GM20000 (cell line): ENCODE measurements at places on chromosomes 3 and 15.

DNA sequence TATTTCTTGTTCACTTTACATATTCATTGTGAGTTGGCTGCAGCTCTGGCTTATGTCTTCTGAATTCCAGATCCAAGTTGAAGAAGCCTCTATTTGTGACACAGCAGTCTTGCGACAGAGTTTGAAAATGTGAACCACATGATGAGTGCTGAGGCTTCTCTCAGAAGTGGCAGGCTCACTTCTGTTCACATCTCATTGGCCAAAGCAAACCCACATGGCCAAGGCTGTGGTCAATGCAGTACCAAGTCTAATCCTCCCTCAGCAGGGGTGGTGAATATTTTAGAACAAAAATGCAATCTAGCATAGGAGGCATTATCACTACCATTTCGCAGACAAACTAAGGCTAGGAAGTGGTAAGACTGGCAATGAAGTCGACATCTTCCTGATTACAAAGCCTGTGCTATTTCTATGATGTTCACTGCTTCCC, 45.2 kb downstream of the CDCP1 start:
- DNase-seq, result no peak

- no peak for DNase-seq
Observed at GRCh38 chr3:53740956-53741355, 105.3 kb downstream of the CHDH start.

- DNase-seq, result no peak
Observed at GRCh38 chr3:177976866-177977265, 559.4 kb upstream of the KCNMB2 start.

GRCh38 chr3:127751782-127752181, 70.5 kb downstream of the MGLL start:
- no peak for DNase-seq

DNA sequence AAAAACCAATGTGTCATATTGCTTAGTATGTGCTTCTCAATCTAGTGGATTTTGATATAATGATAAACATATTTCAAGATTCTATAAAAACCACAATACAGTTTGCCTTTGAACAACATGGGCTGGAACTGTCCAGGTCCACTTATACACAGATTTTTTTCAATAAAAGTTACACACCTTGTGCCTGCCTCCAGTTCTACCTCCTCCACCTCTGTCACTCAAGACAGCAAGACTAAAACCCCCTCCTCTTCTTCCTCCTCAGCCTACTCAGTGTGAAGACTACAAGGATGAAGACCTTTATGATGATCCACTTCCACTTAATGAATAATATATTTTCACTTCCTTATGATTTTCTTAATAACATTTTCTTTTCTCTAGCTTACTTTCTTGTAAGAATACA, 5.7 kb downstream of the SETD2 start:
- DNase-seq, result no peak

DNA sequence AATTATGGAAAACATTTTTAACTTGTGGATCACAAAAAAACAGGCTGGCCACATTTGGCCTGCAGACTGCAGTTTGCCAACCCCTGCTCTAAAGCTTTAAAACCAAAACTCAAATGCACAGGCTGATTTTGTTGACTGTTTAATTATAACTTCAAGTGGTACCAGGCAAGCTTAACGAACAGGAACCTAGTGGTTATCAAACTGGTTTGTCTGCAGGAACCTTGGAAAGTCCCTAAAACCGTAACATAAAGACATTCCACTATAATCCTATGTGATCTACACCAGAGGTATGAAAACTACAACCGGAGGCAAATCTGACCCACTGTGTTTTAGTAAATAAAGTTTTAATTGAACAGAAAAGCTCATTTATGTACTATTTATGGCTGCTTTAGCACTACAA, 52.4 kb downstream of the TBL1XR1 start:
- peak; percentile 44 for DNase-seq

- DNase-seq, result no peak
Observed at GRCh38 chr15:80588801-80589200, 106.3 kb upstream of the ABHD17C start.

- DNase-seq, result no peak
Observed at GRCh38 chr15:68572309-68572708, 6.5 kb upstream of the CORO2B start.

DNA sequence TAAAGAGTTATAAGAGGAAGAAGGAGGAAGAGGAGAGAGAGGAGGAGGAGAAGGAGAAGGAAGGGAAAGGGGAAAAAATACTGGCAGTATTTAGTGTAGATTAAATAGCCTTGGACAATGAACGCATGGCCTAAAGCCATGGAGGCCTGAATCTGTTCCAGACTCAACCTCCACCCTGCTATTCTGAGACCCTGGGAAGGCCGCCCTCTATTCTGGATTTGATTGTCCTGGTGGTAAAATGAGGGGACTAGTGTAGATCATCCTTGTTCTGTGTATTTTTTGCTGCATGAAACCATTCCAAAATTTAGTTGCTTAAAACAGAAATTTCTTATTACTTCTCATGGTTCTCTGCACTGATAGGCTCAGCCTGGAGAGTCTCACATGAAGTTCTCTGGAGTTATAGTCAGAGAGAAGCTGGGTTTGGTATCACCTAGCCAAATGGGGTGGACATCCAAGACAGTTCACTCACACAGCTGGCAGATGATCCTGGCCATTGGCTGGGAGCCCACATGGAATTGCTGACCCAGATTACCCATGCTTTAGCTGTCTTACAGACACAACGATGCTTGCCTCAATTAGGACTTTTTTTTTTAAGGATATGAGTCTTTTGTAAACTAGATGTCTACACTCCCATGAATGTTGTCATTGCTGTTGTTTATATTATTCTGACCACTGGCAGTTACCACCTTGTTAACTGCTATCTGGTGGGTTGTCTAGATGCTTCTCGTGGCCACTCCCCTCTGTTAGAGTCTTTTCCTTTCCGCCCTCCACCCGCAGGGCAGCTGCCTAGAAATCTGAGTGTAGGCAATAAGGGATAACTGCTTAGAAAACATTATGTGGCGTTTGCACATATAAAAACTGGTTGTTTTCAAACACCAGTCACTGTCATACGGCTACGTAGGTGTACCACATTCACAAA, 149.9 kb downstream of the SST start:
- DNase-seq, result no peak

GRCh38 chr15:82968066-82968465, 15.5 kb upstream of the HOMER2 start:
- no peak for DNase-seq

DNA sequence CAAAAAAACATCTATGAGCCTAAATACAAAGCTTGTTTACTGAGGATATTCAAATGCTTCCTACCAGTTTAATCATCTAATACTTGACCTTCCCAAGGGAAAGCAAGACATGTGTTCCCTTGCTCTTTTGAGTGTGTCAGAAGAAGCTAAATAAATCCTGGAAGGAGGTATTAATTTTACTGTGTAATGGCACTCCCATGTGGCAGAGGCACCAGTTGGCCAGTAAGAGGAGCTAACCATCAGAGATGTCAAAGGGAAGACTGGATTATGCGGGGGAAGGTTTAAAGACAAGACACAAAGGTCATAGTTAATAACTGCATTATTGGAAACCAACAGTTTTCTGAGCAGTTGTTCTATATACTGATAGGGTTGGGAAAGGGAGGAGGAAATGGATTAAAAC, 125.1 kb downstream of the SUCLG2 start:
- DNase-seq, result no peak

- no peak for DNase-seq
Observed at GRCh38 chr15:69609776-69610175, 157.2 kb downstream of the RPLP1 start.

DNA sequence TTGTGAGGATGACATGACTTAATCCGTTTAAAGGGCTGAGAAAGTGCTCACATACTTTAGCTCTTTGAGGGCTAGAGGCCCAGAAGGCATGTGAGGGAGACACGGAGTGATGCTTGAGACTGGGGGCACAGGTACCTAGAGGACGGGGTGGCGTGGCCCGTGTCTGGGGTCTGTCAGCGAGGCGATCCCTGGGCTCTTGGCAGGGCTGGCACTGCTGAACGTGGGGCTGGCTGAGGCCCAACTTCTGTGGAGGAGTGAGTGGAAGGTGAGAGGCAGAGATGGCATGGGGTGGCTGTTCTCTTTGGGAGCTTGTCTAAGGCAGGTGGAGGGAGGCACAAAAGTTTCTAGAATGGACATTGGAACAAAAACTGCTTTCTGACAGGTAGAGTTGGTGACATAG, 9.5 kb downstream of the SEMA4B start:
- DNase-seq, result no peak

GRCh38 chr3:109136523-109136922, at the start of gene C3orf85:
Gene C3orf85 (plus strand): TSS chr3:109136719. CDS start chr3:109136848, 129 bp downstream.
- no peak for DNase-seq

DNA sequence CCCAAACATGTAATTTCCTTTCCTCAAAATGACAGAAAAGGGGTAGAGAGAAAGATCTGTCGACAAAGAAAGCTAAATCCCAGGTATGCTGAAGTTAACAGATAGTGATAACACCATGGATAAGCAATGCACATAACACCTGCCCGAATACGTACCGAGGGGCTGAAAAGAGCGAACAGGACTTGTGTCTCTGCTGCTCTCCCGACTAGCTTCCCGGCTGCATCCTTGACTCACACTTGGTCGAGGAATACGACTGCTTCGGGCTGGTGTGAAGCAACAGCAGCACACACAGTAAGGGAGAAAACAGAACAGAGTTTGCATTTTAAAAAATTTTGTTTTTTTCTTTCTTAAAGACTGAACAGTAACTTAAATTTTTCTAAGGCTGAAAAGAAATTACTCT, 136.4 kb downstream of the CLASP2 start:
- no peak for DNase-seq

DNA sequence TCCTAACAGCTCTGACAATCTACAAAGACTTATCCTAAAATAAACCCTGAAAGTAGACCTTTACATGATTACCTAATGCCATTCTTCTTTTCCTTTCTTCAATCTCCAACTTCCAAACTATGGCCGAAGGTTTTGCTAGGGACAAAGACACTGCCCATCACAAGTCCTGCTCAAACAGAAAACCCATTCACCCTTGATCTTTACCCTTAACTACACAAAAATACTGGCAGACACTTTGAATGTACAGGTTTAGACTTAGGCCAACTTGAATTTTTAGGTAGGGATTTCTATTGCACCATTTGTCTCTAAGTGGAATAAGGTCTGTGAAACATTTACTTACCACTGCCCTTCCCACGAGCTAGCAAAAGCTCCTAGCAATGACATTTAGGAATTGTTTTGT, 64.6 kb downstream of the TMEM212 start:
- no peak for DNase-seq

- no peak for DNase-seq
Observed at GRCh38 chr15:88810446-88810845, 7.2 kb downstream of the ACAN start.
